ENCODE measurements at places on chromosomes 1 and 21.
A peak's percentile ranks its signal among the peaks of the same experiment; 100 is the strongest.

- no peak for DNase-seq
Measured at GRCh38 chr1:224660074-224660473, 44.0 kb downstream of the CNIH3 start.

DNA sequence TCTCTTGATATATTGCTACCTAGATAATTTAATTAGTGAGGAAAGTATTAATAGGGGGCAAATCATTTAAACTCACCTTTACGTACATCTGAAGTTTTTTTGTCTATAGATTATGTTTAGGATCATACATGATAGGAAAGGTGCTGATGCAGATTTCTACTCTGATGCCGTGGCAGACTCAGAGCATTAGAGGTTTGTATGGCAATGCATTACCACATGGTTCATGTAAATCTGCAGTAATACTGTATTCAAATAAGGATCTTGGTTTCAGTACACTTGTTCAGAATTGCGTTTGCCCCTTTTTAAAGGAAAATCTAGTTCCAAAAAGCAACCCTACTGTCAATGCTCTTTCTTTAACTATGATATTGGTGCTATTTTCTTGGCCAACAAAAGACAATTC is 288.3 kb downstream of the PTPRC start:
- no peak for DNase-seq

DNA sequence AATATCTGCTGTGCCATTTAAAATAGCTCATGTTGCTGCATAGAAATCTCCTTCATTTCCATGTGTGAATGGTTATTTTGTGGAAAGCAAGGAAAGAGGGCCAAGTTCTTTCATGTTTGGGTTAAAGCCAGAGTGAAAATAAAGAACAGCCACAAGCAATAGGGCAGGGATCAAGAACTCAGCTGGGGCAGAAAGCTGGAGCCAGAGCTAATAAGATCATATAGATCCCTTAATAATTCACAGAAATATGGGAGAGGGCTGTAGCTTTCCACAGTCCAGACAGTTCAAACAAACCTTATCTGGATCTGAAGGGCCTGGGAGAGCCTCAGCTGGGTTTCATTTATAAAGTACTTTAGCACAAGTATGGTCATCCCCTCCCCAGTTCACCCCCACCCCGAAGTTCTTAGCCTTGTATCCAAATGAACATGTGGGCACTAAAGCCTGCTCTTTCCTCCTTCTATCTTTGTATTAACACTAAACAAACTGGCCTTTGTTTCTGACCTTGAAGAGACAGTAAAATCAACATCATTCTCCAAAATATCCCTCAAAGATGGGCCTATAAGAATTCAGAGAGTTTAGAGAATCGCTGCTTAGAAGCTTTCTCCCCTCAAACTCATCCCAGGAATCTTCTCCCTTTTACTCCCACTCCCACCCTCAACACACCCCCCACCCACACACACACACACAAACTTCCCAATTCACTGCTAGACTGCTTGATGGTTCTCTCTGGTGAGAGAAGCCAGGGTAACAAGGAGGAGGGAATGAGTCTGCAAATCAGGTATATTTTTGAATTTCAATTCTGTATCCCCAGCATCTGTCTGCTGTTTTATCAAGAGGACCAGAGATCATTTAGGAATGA is 41.7 kb downstream of the UTP25 start:
- no peak for DNase-seq

- DNase-seq: no peak
Measured at GRCh38 chr1:90550626-90551406, 166.3 kb downstream of the BARHL2 start.

DNA sequence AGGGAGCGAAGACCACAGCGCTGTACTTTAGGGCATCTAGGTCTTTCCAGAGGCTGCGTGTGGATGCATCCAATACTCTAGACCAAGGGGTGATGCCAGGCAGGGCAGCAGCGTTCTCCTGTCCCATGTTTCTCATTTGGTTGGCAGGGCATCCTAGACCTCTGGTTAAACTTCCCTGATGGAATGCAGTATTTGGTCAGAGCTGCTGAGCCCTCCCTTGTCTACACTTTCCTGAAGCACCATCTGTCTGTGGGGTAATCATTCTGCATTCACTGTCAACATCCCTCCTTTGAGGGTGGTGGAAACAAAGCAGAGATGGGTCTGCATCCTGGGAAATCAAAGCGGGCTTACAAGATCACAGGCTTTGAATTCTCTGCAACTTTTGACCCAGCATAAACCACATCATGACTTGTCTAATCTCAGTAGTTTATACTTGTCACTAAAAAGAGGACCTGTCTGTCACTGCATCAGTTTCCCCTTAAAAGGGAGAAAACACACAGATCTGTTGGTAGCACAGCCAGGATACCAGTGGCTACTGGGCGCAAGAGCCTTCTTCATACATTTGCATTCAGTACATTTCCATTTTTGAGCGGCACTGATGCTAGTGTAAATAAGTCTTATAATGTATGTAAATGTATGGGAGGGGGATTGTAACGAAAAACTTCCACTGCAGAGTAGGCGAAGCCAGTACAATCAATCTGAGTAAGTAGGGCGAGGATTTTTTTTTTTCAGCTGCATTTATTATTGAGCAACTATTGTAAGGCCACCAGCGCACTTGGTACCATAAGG is 106.3 kb downstream of the GALNT2 start:
- no peak for DNase-seq

DNA sequence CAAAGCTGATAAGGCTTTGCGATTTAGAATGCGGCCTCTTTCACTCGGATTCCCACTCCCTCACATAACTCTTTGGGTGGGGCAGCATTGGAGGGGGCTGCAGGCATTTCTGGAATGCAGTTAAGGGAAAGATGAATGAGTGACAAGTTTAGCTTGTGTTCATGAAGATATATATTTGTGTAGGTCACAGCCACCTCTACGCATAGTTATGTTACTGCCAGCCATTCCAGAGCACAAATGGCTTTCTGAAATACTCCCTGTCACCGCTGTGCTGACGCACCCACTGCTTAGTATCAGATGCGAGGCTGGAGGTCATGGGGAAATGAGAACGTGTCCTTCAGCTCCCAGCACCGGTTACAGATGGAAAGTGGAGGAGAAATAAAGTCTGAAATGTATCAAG is 54.1 kb upstream of the ATP1A1 start:
- DNase-seq: no peak

GRCh38 chr1:38559446-38560165 is 300.0 kb downstream of the RRAGC start:
- DNase-seq: peak; percentile 80

DNA sequence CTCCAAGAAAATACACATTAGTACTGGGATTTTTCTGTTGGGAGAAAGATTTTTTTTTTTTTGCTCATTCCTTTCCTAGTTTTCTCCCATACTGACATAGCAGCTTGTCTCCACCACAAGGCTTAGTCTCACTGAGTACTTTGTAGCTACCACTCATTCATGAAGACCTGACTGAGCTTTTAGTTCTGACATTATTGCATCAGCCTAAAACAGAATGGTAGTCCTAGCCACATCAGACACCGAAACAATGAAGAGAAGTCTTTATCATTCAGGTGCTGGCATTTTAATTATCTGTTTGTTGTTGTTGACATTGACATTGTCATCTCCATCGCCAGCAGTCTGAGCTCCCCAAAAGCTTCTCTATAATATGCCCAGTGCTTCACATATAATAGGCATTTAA is 21.1 kb upstream of the C1orf21 start:
- no peak for DNase-seq

GRCh38 chr21:28669971-28670653 is 322.6 kb downstream of the LTN1 start:
- no peak for DNase-seq

GRCh38 chr21:38775733-38776132 is 30.0 kb upstream of the ETS2 start:
- DNase-seq: no peak

- DNase-seq: no peak
Measured at GRCh38 chr1:22540337-22540736, 23.0 kb upstream of the EPHA8 start.

- DNase-seq: no peak
Measured at GRCh38 chr1:65470766-65471165, 50.3 kb downstream of the LEPR start.

- DNase-seq: no peak
Measured at GRCh38 chr1:112436384-112437156, 40.6 kb downstream of the CTTNBP2NL start.

- DNase-seq: no peak
Measured at GRCh38 chr1:115946116-115946515, 30.2 kb upstream of the SLC22A15 start.

GRCh38 chr1:164875518-164875917 is 316.5 kb downstream of the PBX1 start:
- DNase-seq: no peak

DNA sequence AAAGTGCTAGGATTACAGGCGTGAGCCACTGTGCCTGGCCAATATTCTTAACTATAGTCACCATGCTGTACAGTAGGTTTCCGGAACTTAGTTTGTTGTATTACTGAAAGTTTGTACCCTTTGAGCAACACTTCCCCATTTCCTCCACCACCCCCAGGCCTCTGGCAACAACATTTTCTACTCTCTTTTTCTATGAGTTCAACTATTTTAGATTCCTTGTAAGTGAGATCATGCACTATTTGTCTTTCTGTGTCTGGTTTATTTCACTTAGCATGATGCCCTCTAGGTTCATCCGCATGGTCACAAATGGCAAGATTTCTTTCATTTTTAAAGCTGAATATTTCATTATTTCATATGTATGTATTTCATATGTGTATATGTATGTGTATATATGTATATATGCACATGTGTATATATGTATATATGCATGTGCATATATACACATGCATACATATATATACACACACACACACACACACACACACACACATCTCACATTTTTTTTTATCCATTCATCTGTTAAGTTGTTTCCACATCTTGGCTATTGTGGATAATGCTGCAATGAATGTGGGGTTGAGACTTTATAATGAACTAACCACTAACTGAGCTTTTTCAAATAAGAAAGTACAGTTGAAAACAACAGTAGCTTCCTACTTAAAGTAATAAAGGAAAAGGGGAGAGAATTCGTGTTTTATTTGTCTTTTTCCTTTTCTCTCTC is 256.8 kb upstream of the C1orf105 start:
- DNase-seq: no peak

DNA sequence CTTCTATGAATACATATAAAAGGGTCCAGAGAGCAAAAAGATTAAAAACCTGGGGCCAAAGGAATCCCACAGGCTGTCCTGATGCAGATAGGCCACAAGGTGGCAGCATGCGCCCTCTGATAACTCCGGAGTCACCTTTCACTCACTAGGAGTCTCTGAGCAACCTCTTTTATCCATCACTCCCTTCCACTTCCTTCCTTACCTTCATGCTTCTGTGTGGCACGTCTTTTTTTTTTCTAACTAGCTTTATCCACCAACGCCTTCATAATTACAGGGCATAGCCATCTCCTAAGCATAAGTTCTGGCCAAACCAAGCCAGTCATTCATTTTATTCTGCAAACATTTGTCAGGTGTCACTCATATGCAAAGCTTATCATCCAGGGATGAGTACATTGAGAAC is 3.9 kb upstream of the PGLYRP4 start:
- DNase-seq: peak; percentile 37

GRCh38 chr1:62908168-62908695 is 124.3 kb downstream of the ATG4C start:
- no peak for DNase-seq

DNA sequence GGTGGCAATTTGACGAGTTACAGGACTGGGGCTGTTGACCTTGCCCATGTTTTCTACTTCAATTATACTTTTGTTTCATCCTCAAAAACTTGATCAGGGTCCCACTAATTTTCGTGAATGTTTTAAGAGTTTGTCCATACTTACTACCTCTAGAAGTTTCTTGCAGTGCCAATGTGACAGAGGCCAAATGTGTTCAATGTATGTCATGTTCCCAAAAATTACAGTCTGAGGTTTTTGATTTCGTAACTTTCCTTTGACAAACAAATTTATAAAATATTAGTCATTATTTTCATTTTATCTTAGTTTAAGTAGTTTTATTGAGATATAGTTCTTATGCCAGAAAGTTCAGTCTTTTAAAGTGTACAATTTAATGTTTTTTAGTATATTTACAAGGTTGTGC is 15.3 kb downstream of the VPS13D start:
- DNase-seq: no peak

GRCh38 chr1:71080230-71080738 is 551 bp downstream of the ZRANB2 start:
- no peak for DNase-seq

GRCh38 chr1:234546890-234547788 is 62.8 kb downstream of the IRF2BP2 start:
- no peak for DNase-seq

DNA sequence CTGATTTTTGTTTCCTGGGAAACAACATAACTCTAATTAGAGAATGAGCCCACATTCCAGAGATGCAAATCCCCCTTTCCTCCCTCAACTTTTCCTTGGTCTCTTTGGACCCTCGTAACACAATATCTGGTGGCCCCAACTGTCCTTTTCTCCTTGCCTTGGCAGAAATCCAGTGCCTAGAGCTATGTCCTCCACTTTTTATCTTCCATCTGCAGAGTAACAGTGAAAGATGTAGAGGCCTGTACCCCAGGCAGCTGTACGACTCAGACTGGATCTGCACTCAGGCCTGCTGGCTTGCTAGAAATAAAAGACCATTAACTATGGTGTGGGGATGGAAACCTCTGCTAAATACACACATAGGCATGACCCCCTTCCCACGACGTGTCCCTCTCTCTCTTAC is 72.0 kb downstream of the WARS2 start:
- DNase-seq: no peak

DNA sequence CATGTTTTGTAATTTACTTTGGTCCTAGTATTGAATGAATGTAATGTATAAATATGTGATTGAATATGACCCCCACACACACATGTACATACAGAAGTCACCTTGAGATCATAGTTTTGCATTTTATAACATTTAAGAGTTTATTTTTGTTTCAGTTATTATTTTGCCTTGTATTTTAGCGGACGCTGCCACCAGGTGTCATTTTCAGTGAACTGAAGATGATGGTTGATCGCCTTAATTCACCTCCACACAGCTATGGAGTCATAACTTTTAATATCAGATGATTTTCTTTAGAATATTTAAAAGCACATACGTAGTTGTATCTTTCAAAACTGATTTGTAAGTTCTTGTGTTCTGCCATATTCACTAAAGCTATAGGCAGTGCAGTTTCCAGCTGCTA is 130.4 kb downstream of the DYRK1A start:
- no peak for DNase-seq

DNA sequence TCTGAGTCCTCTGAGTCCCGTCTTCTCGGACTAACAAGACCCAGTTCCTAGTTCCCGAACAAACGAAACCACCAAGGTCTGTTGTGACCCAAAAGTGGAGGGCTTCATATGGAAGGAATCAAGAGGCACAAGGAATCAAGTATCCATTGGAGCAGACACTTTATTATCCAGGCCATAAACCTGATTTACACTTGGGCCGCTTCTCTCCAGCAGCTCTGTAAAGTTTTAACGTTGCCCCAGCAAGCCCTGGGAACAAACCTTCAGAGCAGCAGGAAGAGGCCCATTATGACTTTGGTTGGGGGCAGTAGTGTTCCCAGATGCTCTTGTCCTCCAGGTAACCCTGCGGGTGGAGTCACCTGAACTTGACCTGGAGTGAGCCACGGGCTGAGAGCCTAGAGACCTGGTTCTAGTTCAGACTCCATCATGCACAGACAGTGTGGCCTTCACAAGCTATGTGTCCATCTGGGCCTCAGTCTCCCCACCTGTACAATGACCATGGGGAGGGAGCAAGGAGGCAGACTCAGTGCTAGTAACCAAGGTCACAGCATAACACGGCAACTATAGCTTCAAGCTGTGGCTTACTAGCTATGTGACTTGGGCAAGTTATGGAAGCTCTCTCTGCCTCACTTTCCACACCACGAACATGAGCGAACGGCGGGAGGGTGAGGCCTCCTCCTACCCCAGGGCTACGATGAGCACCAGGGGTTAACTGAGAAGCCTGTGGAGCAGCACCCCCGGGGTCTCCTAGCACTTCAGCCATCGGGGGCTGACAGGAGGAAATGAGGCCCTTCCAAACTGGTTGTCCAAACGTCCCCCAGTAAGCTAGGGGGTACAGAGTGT is 95.7 kb downstream of the GLIS1 start:
- DNase-seq: no peak
